ENCODE measurements at places on chromosomes 3 and 15.

GRCh38 chr15:31077181-31077580, 24.3 kb downstream of the TRPM1 start:
- no peak for DNase-seq

GRCh38 chr3:186664506-186664905, 1.3 kb upstream of the HRG start:
- DNase-seq, result no peak

- DNase-seq, result no peak
Measured at GRCh38 chr15:98734466-98735199, 86.3 kb downstream of the IGF1R start.

DNA sequence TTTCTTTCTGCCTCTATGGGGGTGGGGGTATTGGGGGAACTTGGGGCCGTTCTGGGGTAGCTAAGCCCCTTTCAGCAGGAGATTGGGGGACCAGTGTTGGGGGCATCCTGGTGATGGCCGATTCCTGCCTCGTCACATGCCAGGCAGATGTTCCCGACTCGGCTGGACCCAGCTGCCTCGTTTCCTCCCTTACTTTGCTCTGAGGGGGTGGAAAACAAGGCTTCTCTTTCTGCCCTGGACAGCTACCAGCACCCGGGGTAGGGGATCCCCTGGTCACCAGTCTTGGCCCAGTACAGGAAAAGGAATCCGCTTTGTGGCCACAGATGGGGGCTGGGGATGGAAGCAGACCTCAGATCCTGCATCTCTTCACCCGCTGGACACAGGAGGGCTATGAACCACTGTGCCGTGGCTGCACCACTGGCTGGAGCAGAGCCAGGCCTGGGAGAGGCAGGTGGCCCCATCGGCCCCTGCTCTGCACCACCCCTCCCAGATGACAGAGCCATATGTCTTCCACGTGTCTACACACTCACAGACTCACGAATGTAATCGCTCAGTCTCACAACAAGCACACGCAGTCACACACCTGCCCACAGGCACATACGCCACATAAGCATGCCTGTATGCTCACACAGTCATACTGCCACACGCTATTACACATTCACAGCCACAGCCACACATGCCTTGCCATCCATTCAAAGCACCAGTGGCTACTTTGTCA, 12.4 kb downstream of the SNX33 start:
- DNase-seq, result no peak

- DNase-seq, result no peak
Measured at GRCh38 chr15:71228403-71228802, 113.1 kb downstream of the THSD4 start.

- no peak for DNase-seq
Measured at GRCh38 chr15:70597056-70597603, 166.2 kb downstream of the UACA start.

DNA sequence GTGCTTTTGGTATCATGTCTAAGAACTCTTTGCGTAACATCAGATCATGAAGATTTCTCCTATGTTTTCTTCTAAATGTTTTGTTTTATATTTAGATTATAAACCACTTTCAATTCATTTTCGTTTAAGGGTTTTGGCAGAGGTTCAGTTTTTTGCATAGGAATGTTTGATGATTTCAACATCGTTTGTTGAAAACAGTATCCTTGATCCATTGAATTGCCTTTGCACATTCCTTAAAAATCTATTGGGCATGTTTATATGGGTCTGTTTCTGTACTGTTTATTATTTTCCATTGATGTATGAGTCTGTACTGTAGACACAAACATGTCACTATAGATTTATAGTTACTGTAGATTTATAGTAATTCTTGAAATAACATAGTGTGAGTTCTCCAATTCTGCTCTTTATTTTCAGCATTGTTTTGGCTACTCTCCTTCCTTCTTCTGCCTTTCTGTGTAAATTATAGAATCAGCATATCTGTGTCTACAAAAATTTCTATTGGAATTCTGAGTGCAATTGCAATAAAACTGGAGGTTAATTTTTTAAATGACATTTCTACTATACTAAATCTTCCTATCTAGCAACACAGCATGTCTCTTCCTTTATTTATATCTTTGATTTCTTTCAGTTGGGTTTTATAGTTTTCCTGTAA, 374.0 kb downstream of the SV2B start:
- DNase-seq, result no peak

- DNase-seq, result no peak
Measured at GRCh38 chr3:67526246-67526645, 128.2 kb downstream of the SUCLG2 start.
